Stimulated activated CD8-positive, alpha-beta memory T cell treated with anti-CD3 and anti-CD28 coated beads, Interleukin-4, amount 100 ng/mL, for 24 hours (primary cell): ENCODE measurements at places on chromosomes 3 and 15.
A peak's percentile ranks its signal among the peaks of the same experiment; 100 is the strongest.

GRCh38 chr3:170117134-170117533 is 64.4 kb downstream of the PHC3 start:
- DNase-seq, result no peak

DNA sequence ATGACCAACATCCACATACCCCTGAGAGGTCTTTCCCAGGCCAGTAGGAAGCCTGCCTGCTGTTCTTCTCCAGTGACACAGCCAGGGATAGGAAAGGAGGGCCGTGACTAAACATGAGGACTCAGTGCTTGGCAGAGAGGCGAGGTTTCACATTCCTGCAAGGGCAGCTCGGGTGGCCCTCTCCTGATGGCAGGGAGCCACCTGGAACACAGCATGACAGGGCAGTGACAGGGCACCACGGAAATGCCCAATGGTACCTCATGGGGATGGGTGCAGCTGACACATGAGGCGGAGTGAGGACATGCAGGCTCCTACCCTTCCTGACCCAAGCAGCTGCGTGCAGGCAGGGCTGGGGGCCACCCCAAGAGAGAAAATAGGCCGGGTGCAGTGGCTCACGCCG is 7.4 kb upstream of the TGM5 start:
- DNase-seq, result no peak

DNA sequence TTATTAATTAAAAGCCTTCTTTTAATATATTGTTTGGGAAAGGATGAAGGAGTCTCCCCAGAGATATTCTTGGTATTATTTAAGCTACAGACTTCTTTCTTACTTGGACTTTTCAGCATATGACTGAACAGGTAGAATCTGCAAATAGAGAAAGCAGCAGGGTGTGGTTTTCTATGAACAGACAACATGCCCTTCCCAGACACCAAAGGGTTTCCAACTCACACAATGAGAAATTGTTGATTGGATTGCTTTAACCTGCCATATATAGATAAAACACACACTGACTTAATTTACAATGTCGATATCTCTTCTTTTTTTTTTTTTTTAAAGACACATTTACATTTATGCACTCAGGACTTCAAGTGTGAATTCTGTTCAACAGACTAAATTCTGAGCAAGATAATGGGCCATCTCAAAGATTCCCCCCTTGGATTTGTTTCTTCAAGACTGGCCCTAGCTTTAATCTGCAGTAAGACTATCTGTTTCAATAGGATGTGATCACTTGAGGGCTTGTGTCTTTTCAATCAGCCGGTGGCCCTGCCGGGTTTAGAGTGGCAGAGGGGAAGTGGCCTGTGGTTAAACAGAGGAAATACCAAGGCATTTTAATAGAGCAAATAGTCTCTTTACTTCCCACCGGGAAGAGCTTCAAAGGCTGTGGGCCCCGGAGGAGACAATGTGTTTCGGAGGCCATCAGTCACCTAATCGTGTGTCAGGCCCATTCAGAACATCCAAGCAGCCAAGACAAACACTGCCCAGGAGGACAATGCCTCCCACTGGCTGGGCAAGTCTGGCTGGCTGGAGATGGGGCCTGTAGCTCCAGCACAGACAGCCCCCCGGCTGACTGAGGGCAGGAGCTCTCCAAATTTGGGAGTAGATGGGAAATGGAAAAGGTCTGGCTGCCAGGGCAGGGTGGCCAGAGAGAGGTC is 6.1 kb downstream of the IL17RD start:
- no peak for DNase-seq

GRCh38 chr3:46017720-46018119 is 9.6 kb downstream of the XCR1 start:
- DNase-seq, result no peak

GRCh38 chr15:29685156-29686078 is 136.9 kb downstream of the TJP1 start:
- DNase-seq, result no peak

GRCh38 chr15:31483053-31483985 is 156.7 kb downstream of the KLF13 start:
- peak; percentile 39 for DNase-seq

DNA sequence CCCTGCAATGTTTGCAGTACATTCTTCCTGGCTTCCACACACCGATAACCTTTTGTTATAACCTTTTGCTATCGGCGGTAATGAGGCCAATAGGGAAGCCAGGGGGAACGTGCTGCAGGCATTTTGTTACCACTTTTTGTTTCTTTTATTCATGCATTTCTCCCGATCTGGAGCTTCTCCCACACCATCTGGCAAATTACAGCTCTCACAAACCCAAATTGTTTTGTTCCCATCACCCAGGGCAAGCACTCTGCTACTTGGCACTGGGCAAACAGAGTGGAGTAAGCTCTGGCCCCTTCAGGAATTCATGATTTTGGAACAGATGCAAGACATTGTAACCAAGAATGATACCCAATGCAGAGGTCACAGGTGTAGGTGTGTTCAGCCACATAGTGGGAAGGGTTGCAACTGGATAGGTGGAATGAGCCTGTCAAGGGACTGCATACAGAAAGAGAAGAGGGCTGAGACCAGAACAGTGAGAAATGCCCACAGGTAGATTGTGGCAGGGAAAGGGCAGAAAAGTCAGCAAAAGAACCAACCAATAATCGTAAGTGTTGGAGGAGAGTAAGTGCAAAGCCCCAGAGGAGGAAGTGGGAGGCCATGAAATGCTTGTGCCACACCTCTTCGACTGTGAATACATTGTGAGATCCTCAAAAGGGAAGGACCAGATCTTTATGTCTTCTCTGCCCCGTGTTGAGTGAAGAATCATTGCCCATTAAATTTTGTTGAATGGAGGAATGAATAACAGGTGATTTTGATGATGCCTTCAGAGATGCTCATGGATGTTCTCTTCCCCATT is 45.8 kb downstream of the PARP15 start:
- no peak for DNase-seq

- no peak for DNase-seq
These were observed 302.3 kb upstream of the ICE2 start for GRCh38 chr15:60781211-60781713.

DNA sequence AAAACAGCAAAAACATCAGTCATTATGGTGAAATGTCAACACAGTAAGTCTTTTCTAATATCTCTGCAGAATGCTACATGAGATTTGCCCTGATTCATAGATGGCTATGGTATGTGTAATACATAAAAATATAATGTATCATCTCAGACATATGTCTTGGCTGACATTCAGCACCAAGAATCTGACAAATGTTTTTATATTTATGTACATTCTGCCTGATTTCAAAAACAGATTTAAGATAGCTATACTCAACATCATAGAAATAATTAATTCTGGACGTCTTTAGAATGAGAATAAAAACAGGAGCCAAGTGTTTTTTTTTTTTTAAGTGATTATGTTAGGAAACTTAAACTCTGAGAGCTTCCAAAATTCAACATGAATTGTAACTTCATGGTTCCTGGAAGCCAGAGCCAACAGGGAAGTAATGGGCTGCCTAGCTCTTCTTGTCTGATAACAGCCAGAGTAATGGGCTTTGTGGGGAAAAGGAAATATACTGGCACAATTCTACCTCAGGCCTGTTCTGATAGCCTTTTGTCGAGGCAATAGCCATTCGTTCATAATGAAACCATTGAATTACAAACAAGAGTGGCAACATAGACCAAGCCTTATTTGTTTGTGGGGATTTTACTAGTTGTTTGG is 184.4 kb downstream of the VGLL4 start:
- DNase-seq, result no peak

DNA sequence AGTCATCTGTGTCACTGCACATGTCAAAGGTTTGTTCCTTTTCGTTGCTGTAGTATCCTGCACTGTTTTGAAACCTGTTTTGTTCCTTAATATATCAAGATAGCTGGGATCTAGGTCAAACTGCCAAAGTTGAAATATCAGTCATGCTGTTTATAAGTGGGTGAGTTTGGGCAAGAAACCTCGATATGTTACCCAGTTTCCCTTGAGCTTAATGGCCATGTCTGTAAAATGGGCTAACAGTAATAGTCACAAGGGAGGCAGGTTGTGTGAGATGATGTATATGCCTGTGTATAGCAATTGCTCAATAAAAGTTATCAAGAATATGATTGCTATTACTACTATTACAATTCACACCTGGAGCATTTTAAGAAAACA is 57.1 kb downstream of the BHLHE40 start:
- no peak for DNase-seq

GRCh38 chr15:85764649-85765277 is 30.0 kb downstream of the KLHL25 start:
- DNase-seq, result no peak

GRCh38 chr3:36373084-36373483 is 7.2 kb upstream of the STAC start:
- DNase-seq, result no peak

- no peak for DNase-seq
These were observed 45.0 kb downstream of the USP13 start for GRCh38 chr3:179697736-179698332.

DNA sequence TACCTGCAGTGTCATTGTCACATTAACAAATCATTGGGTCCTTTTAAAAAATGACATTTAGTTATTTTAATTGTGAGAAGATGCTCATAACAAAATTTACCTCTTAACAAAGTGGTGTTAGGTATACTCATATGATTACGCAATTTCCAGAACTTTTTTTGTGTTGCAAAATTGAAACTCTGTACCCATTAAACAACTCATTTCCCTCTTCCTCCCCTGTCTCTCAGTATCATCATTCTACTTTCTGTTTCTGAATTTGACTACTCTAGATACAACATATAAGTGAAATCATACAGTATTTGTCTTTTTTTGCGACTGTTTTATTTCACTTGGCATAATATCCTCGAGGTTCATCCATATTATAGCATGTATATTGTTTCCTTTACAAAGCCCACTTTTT is 58.7 kb upstream of the CHST2 start:
- no peak for DNase-seq

DNA sequence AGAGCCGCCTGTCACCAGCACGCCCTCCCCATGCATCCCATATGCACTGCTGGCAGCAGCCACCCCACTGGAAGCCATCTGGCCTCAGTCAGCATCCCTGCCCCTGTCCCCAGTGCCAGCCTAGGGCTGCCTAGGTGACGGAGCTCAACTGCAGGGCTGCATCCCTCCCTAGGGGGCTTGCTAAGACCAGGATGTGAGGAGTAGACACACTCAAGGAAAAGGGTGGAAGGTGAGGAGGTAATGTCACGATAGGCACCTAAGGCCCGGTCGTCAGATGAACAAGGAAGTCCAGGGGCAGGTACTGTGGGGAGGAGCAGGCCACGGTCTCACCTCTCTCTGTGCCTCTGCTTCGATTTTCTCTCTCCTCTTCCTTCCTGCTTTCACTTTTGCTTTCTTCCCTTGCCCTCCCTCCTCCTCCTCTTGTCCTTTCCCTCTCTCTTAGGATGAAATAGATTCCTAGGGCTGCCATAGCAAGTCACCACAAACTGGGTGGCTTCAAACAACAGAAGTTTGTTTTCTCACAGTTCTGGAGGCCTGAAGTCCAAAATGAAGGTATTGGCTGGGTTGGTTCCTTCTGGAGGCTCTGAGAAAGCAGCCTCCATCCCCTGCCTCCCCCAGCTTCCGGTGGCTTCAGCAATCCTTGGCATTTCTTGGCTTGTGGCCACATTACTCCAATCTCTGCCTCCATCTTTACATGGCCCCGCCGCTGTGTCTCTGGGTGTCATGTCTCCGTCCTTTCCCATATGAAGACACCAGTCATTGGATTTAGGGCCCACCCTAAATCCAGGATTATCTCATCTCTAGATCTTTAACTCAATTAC is 298.3 kb downstream of the SHQ1 start:
- DNase-seq, result no peak

GRCh38 chr15:36947035-36947719 is 153.2 kb downstream of the MEIS2 start:
- no peak for DNase-seq
